ENCODE measurements at places on chromosomes 7 and 10.

- DNase-seq = no peak
These were observed 246.0 kb upstream of the NFE2L3 start for GRCh38 chr7:25906003-25906402.

DNA sequence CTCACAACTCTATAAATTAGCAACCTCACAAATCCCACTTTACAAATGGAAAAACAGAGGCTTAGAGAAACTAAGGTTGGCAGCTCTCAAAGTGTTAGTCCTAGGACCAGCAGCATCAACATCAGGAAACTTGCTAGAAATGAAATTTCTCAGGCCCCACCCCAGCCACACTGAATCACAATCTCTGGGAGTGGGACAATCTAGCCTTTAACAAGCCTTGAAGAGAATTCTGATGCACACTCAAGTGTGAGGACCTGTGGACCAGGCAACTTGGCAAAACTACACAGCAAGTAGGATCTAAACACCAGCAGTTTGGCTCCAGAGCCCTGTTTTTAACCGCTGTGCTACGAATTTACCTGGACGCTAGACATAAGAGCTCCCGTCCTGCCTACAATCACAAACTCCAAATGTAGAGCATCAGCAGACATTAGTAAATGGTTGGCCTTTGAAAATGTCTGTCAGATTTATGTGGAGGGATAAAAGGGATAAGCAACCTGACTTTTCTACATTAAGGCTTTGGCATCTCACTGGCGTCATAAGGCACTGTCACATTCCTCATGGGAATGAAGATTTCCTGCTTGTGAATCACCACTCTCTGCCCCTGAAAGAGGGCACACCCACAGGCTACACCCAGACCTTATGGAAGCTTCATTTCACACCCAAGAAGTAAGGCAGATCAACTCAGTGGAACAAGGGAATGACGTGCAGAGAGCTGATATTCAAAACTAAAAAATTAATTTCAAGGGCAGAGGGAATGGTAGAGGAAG, 34.5 kb downstream of the PPP1R3C start:
- no peak for DNase-seq

- no peak for DNase-seq
These were observed 119.2 kb downstream of the PPP1R9A start for GRCh38 chr7:95026421-95027072.

GRCh38 chr7:84647797-84648757, 453.5 kb upstream of the SEMA3A start:
- no peak for DNase-seq

DNA sequence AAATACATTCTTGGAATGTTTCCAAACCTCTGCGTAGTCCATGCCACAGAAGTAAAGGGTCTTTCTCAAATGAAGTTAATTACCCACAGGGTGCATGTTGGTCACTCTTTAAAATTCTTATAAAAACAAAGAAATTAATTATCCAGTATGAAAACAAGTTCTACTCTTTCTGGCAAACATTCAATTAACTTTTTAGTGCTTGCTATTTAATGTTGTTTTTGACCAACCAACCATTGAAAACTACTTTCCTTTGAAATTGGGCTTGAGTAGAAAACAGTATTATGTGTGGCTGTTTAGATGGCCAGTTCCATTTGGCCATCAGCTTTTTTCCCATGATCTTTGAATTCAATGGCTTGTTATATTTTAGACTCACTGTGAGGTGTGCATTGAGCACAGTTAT, 83.0 kb downstream of the TAF3 start:
- DNase-seq = no peak

DNA sequence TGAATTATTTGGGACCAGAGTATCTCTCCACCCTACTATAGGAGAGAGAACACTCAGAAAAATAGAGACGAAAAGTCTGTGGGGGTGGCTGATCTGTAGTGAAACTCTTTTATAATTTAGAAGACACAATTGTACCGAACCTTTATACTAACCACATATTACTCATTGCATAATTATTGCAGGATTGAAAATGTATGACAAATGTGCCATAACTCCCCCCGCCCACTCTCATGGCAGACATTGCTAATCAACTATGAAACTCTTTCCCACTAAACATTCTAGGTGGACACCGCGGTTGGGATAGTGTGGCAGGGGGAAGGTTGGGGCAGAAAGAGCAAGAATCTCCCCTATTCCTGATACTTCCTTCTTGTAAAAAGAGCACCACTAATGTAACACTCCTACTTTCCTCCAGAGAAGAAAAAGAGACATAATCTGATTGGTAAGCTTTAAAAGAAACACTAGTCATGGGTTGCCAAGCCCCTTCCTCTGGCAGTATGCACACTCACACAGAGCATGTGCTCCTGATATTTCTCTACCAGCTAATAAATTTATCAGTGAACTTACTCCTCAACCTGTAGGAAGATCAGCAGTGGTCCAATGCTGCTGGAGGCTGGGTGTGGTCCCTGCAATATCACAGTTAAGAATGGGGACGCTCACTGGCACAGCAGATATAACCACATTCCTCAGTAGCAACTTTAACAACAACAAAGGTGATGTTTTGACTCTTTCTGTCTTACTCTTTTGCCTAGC, 18.7 kb upstream of the ARID5B start:
- DNase-seq = no peak
